ENCODE measurements at places on chromosomes 5 and 9. TPM values are rescaled to one million over a fixed set of nuclear protein-coding genes. Genes with fewer than 3 reads are reported as not detected.
A peak's percentile ranks its signal among the peaks of the same experiment; 100 is the strongest.

- no peak for DNase-seq
These were observed 104.8 kb upstream of the ERCC6L2 start for GRCh38 chr9:95770653-95771131.

CDKN2B gene
- total RNA-seq = not detected

GRCh38 chr5:35561396-35561795 is 56.3 kb upstream of the SPEF2 start:
- no peak for DNase-seq

GPR150 gene
- 0.94 TPM for total RNA-seq

GRCh38 chr9:135993765-135994500 is 32.8 kb upstream of the UBAC1 start:
- DNase-seq = no peak

- no peak for DNase-seq
These were observed 63.6 kb downstream of the RNF180 start for GRCh38 chr5:64229163-64229774.

PCDHGC5 gene
- not detected for total RNA-seq

GRCh38 chr5:111779260-111779921 is 22.4 kb upstream of the NREP start:
- no peak for DNase-seq

- no peak for DNase-seq
These were observed 18.3 kb upstream of the ECPAS start for GRCh38 chr9:111502506-111502905.

DNA sequence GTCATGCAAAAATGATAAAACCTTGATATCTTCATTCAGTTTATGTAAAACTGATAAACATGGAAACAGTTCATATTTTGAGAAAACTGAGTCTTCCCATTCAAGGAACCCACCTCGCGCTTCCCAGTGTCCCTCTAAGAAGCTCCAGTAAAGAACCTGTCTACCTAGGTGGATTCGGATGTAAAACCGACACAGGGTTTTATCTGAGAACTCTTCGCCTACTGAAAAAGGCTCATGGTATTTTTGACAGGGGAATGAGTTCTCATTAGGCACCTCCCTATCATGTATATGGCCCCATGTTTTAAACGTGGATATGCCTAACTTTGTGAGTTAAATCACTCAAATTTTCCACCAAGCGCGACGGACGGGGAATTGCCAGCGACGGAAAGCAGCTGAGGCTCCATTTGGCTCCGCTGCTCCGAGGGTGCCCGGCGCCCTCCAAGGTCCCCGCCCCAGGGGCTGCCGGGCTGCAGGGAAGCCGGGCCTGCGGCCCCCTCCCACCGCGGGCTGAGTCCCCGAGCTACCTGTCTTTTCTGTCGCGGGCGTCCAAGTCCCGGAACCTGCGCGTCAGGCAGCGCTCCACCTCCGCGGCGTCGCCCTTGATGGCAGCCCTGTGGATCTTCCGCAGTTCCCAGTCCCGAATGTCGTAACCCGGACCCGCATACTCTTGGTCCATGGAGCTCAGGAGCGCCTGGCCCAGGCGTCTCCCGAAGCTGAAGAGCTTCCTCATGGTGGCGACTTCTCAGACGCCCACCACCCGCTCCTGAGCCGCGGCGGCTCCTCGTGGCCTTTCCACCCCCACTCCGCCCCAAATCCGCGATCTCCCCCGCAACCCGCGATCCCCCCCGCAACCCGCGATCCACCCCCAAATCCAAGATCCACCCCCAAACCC is 594 bp downstream of the ANKRD18A start:
- peak; percentile 48 for DNase-seq

- DNase-seq = no peak
These were observed 30.4 kb downstream of the RUSC2 start for GRCh38 chr9:35520364-35520710.

TSSK1B gene
- not detected for total RNA-seq

DNA sequence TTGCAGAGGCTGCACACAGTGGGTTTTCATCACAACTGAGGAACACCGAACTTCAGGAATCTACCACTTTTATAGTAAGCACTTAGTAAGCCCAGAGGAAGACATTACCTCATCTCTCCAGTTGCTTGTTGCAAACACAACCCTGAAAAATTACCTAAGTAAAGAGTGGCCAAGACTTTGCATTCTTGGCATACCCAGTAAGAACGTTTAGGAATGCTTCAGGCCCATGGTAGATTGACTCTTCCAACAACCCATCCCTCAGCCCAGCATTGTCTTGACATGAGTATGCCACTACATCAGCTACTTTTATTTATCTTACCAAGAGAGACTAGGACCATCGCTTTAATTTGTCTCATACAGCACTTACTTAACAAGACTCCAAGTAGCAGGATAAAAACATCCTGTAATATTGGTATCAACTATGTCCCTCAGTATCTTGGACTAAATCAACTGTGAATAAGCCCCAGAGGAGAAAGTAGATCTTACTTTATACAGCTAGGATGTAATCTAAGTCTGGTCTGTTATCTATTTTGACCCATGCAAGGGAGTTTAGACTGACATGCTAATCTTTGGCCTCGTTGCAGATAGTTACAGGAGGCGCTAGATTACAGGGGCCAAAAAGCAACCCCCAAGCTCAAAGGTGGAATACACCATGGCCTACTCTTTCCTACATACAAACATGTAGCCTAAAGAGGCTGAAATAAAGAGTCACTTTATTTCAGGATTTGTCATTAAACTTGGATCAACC is 114.9 kb downstream of the INVS start:
- no peak for DNase-seq
